CD4-positive, alpha-beta T cell treated with Interleukin-15 for 4 hours (primary cell): ENCODE measurements at places on chromosomes 6 and 20.

- no peak for DNase-seq
Measured at GRCh38 chr6:139587469-139587868, 213.0 kb upstream of the CITED2 start.

GRCh38 chr6:129517288-129517687, 192.7 kb downstream of the ARHGAP18 start:
- no peak for DNase-seq

GRCh38 chr20:5402903-5403531, 86.3 kb upstream of the PROKR2 start:
- DNase-seq: no peak

- DNase-seq: peak; percentile 74
Measured at GRCh38 chr6:159929819-159930218, 39.0 kb downstream of the MAS1 start.

DNA sequence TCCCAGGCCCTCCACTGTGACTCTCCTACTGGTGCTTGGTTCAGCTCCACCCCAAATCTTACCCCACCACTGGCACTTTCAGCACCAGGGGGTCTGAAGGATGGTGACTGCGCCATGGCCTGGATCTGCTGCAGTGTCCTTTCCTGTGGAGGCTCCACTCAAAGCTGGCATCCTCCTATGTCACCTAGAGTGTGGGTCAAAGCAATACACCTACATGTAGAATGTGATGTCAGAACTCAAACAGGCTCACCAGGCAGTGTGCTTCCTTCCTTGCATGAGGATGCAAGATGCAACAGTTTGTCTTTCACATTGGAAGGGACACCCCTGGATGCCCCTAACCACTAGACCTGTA, 32.8 kb upstream of the MICB start:
- no peak for DNase-seq

DNA sequence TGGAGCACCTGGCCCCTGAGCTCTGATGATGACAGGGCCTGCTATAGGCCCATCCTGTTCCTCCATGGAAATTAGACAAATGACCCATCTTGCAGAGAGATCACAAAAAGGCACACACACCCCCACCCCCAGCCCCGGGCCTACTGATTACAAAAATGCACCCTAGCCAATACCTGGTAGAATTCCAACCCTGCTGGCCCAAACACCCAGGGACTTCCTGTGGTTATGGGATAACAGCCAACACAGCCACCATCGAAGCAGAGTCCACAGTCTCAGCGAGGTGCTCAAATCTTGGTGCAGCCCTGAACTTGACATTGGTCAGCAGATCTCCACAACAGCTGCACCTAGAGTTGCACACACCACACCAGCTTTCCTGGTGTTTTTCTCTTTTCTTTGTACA, 17.0 kb downstream of the NCR2 start:
- no peak for DNase-seq

DNA sequence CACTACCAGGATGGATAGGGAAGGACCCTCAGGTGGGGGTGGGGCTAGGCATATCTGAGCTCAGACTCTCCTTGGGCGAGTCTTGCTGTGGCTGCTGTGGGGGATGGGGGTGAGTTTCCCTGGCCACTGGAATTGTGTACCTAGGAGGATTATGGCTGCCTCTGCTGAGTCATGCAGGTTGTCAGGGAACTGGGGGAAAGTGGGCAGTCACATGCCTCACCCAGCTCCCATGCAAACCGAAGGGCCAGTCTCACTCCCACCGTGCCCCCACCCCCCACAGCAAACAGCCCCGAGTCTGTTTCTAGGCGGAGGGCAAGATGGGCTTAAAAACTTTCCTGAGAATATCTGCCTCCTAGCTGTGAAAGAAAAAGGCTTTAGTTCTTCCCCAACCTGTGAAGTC, 210.3 kb upstream of the FERMT1 start:
- DNase-seq: no peak
